ENCODE measurements at places on chromosomes 1 and 21.

DNA sequence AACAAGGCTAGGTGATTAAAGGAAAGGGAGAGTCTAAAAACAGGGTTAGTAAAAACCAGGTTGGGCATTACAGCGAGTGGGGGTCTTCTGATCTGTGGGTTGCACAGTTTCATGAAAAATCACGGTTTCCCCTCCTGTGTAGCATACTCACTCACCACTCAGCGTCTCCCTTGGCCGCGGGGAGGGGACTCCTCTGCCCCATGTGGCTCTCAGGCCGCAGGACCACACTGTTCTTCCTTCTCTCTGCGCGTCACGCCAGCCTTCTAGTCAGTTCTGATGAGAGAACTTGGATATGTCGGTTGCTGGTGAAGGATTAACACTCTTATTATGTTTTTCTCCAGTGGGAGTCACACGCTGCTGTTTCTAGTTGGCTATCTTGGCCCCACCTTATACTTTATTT lies 254.6 kb upstream of the LRRC7 start:
- no peak for DNase-seq

- DNase-seq = no peak
Observed at GRCh38 chr1:27021354-27022031, 8.8 kb upstream of the TENT5B start.

- DNase-seq = no peak
Observed at GRCh38 chr21:41152147-41152546, 15.8 kb upstream of the BACE2 start.

DNA sequence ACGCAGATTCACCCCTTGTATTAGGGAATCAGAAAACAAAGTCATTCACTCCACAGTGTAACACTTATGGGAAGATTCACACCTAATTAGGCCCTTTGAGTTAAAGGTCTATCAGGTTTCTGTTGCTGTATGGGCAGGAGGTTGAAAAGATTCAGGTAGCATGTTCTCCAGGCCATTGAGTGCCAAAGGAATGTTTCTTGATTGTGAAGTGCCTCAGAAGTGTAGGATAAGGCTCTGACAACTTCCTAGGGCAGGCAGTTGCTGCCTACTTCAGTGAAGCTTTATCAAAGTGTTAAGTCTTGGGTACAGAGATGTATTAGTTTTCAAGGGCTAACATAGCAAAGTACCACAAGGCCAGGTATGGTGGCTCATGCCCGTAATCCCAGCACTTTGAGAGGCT lies 48.7 kb upstream of the RGS18 start:
- no peak for DNase-seq

GRCh38 chr1:44101328-44101727 lies 17.3 kb upstream of the KLF17 start:
- no peak for DNase-seq

DNA sequence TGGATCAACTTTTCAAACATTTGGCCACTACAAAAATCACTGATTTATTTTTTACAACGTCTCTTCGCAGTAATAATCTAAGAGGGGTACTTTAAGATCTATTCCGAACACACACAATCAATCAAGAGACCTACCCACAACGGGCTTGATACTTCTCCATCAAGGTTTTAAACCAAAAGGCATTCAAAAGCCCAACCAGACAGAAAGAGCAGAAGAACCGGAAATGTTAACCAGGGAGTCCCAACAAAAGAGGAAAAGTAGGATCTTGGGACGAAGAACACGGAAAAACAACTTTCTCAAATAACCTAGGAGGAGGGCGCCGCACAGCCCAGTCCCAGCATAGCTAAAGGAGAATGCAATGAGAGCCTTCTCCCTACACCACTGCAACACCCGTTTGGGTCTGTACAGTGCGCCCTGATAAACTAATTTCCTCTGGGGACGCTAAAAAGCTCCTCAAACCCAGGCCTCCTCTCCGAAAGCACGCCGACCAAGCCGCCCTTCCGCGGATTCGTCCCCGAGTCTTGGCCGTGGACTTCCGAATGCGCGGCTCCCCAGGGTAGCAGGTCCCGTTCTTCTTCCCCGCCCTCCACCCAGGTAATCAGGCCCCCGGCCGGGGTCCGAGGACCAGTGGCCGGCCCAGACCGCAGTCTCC lies 623 bp downstream of the RPL22 start:
- DNase-seq = peak; percentile 39

DNA sequence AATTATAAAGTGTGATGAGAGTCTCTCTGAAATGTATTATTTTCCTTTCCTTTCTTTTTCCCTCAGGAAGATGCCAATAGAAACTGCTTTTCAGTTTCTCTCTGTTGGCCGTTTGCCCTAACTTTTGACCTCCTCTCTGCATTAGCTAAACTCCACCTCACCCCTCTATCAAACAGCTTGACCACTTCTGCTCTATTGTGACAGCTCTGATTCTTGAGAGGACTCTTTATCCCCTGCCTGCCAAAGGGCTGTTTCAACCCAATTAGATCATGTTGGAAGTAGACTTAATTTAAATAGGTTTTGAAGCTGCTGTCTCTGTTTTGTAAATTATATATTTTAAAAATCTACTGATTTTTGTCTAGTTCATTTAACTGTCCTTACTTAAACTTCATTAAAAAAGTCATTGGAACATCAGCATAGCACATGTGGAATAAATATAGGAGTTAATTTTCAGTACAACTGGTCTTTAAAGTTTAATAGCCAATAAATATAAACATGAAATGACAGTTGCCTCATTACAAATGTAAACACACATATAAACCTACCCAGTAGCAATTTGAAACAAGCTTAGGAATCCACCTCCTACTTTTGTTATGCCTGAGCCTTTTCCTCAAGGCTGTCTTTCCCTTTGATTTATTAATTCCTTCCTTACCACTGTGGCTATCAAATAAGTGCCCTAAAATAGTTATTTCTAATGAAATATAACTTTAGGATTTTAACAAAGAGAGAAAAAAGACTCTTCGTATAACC lies 152.0 kb downstream of the CHRM3 start:
- no peak for DNase-seq

DNA sequence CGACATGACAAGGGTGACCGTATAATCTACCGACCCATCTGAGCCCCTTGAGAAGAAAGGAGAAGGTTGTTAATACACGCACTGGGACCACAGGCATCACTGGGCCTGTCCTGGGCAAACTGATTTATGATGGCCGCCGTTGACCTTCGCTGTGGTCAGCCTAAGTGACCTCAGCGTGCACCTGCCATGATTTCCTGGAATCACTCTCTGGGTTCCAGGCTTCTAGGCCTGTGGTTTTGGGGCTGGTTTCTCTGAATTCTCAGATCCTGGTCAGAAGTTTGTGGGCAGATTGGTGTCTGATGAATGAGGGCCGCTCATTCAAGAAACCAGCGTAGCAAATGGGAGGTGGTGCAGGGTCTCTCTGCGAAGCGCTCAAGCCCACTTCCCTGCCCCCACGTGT lies 64.0 kb downstream of the SIK1 start:
- DNase-seq = no peak

GRCh38 chr1:55456971-55457370 lies 241.8 kb upstream of the USP24 start:
- no peak for DNase-seq

- DNase-seq = no peak
Observed at GRCh38 chr1:173560285-173560880, 42.5 kb downstream of the SLC9C2 start.

GRCh38 chr21:42009018-42009830 lies 936 bp downstream of the ZBTB21 start:
- DNase-seq = peak; percentile 9

- no peak for DNase-seq
Observed at GRCh38 chr1:20080441-20081352, 10.7 kb downstream of the PLA2G5 start.

DNA sequence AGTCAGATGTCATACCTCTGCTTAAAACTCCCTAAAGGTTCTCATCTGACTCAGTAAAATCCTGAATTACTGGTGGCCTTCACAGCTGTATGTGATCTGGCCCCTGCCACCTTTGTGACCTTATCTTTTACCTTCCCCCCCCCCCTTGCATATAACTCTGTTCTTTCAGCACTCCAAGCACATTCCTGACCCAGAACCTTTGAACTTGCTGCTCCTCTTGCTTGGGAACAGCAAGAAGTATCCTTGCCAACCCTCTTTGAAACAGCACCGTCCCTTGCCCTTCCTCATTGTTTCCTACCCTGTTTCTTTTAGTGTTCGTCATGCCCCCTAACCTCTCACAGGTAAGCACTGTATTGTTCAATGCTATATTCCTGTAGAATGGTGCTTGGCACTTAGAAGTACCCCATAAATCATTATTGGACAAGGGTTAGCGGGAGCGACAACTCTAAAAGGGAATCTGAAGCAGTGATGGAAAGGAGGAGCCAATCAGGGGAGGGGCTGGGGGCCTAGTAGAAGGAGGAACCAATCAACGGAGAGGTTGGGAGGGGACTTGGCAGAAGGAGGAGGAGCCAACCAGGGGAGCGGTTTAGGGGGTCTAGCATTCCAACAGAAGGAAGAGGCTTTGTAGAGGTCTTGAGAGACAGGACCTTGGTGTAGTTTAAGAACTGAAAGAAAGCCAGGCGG lies 13.9 kb downstream of the CACHD1 start:
- DNase-seq = no peak

DNA sequence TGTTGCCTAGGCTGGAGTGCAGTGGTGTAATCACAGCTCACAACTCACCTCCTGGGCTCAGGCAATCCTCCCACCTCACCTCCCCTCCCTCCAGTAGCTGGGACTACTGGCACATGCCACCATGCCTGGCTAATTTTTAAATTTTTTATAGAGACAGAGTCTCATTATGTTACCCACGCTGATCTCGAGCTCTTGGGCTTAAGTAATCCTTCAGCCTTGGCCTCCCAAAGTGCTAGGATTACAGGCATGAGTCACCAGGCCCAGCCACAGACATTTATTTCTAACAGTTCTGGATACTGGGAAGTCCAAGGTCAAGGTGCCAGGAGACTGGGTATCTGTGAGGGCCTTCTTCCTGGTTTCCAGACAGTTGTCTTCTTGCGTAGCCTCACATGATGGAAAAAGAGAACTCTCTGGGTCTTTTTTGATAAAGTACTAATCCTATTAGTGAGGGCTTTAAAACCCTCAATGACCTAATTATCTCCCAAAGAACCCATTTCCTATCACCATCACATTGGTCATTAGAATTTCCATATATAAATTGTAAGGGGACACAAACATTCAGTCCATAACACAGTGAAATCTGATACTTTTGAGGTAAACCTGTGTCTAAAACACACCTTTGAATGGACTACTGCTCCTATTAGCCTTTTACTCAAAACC lies 67.9 kb downstream of the PHACTR4 start:
- no peak for DNase-seq

- DNase-seq = no peak
Observed at GRCh38 chr21:33703750-33704606, 61.7 kb downstream of the ITSN1 start.

GRCh38 chr1:35718492-35719336 lies at the start of gene C1orf216:
C1orf216 (minus strand) TSS chr1:35718884; CDS start chr1:35716321, 2,563 bp downstream.
- DNase-seq = peak; percentile 50

- no peak for DNase-seq
Observed at GRCh38 chr1:184716158-184716557, 38.5 kb downstream of the EDEM3 start.

DNA sequence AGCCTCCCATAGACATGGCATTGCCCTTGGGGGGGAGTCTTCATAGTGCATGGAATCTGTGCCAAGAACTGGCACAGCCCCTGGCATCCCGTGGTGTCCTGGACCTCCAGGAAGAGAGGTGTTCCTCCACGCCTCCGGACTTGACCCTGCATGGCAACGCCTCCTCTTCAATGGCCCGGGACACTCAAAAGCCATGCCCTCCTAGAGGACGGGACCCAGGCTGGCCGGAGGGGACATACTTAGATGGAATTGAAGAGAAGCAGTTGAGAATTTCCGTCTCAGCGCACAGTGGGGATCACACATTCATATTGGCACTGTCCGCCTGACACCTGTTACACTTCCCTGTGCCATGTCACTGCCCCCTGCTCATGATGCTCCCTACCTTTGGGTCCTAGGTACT lies 38.4 kb upstream of the TENT5C start:
- no peak for DNase-seq

GRCh38 chr1:151635479-151636072 lies 23.7 kb downstream of the SNX27 start:
- no peak for DNase-seq

- peak; percentile 62 for DNase-seq
Observed at GRCh38 chr1:44036409-44037139, 5.3 kb upstream of the SLC6A9 start.

GRCh38 chr1:35568975-35569395 lies 4.1 kb upstream of the TFAP2E start:
- peak; percentile 83 for DNase-seq

GRCh38 chr1:21232044-21232443 lies 55.3 kb upstream of the EIF4G3 start:
- DNase-seq = no peak

GRCh38 chr1:41416552-41417334 lies 55.5 kb downstream of the FOXO6 start:
- peak; percentile 14 for DNase-seq

DNA sequence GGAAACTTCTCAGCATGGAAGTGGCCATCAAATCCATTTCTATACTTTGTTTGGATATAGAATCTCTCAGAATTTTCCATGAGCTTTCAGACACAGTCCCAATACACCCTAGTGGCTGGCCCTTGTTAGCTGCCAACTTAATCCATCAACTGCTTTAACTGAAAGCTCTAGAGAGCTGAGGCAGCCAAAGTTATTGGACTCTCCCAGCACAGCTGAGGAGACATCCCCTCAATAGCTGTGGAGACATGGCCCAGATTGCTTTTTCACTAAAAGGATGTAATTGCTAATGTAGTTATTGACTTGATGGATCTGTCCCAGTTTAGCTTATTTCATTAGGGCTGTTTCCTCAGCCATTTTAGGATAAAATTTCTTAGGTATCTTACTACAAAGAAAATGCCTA lies 94.8 kb upstream of the PRMT6 start:
- no peak for DNase-seq

- DNase-seq = no peak
Observed at GRCh38 chr1:10901091-10901890, 104.8 kb upstream of the CASZ1 start.
